Left colon (tissue), 2 donors: ENCODE measurements at places on chromosomes 2 and 18. TPM values are rescaled to one million over a fixed set of nuclear protein-coding genes. Genes with fewer than 3 reads are reported as not detected.

DNA sequence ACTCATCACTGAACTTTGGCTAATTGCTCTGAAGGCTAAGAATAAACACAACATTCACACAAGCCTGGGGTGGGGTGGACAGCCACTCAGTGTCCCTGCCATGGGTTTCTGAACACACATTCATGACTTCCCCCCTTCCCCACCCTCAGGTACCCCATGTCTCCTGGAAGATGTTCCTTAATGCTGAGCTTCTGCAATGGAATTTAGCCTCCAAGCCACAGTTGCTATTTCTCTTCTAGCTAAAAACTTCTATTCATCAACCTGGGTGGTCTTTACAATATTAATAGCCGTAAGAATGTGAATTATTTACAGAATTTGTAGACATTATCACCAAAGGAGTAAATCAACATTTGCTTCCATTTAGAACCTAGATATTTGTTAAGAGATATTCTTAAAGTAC lies 175.1 kb downstream of the ACKR3 start:
- no peak for DNase-seq

- DNase-seq: no peak
Measured at GRCh38 chr2:180717588-180717987, 262.8 kb upstream of the UBE2E3 start.

DNA sequence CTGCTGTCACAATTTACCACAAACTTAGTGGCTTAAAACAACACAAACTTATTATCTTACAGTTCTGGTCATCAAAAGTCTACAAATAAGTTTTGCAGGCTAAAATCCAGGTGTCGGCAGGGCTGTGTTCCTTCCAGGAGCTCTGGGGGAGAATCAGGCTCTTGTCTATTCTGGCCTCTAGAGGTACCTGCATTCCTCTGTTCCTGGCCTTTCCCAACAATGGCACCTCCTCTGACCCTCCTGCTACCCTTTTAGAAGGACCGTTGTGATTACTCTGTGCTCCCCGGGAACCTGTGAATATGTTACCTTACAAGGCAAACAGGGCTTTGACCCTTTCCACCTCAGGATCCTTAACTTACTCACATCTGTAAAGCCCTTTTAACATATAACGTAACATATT lies 98.5 kb downstream of the MRPS9 start:
- DNase-seq: no peak

GRCh38 chr2:68740400-68740914 lies 5.8 kb downstream of the ARHGAP25 start:
- no peak for DNase-seq

DNA sequence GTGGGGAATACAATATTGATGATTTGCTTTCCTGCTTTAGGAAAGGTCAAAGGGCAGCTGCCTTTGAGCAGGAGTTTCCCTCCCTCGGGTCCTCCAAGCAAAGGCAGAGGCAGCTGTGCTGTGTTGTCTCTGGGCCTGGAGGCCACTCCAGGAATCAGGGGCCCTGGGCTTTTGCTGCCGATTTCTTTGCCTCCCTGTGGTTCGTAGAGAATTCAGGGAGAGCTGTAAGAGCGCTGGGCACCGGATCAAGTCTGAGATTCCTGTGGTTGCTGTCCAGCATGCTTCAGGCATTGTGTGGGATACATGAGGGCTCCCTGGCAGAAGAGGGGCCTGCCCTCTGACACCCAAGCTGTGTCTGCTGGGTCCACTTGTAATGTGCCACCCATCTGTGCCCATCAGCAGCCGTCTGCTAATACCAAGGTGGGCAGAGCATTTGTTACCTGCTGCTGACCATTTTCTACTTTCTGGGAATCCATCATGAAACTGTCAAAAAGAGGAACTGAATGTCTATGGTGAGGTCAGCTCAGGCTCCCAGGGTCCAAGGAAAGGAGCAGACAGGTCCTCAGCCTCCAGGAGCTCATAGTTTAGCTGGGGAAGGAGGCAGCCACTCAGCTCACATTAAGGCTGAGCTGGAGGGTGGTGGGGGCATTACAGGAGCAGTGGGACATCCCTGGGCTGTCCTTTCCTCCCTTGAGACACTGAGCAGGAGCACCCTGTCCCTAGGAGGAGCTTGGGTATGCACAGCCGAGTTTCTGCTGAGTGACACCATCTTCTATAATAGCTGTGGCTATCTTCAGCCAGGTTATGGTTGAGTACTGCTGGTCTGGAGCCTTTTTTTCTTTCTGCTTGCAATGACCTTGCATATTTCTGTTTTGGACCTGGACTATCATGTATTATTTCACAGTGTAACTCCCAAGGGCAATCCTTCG lies 68.5 kb downstream of the CTIF start:
- DNase-seq: no peak

- DNase-seq: no peak
Measured at GRCh38 chr2:85761512-85761944, 7.7 kb downstream of the ATOH8 start.

DNA sequence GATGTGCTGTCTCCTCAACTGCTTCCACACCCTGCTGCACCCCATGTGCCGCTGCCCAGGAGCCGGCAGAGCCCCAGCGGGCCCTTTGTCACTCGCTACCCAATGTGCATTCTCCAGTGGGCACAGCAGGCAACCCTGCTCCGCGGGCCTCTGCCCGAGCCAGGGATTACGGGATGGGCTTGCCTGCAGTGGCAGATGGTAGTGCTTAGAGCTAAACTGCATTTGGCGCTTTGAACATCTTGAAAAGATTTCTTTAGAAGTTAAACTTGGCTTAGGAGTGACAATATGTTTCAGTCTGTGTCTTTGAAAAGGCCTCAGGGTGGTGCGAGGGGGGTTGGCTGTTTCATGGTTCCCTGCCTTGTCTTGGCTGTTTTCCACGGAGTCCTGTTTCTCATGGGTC lies 84.0 kb upstream of the BOD1L2 start:
- DNase-seq: no peak

GRCh38 chr2:62142054-62142453 lies 53.9 kb upstream of the B3GNT2 start:
- DNase-seq: no peak

- DNase-seq: no peak
Measured at GRCh38 chr2:232335859-232336215, 42.7 kb upstream of the ALPP start.

The CDCA7 gene
- 28.3 TPM for total RNA-seq

The CNGA3 gene
- 0.27 TPM for total RNA-seq

The WDCP gene
- total RNA-seq: 3.2 TPM

The REG3A gene
- 3.7 TPM for total RNA-seq

The INSIG2 gene
- total RNA-seq: 12.7 TPM

The ANKRD30BL gene
- not detected for total RNA-seq
